Dermis lymphatic vessel endothelial cell (primary cell): ENCODE measurements at places on chromosomes 11 and 22. TPM values are rescaled to one million over a fixed set of nuclear protein-coding genes. Genes with fewer than 3 reads are reported as not detected.

PRDM10 gene
- 3.6 and 4.6 TPM in 2 replicates for total RNA-seq

MUC5B gene
- not detected in 2 replicates for total RNA-seq

ALG8 gene
- total RNA-seq = 16.1 and 22.6 TPM in 2 replicates

HBD gene
- total RNA-seq = not detected in 2 replicates

SERPIND1 gene
- not detected in 2 replicates for total RNA-seq

TYMP gene
- 25.4 and 32.8 TPM in 2 replicates for total RNA-seq

LRRC56 gene
- total RNA-seq = 0.34 and 0.43 TPM in 2 replicates

AMOTL1 gene
- 34.7 and 51.0 TPM in 2 replicates for total RNA-seq

PIH1D2 gene
- total RNA-seq = 0.33 and 0.69 TPM in 2 replicates

BLID gene
- 0.09 and 0.11 TPM in 2 replicates for total RNA-seq

KCTD14 gene
- 0.09 and 0.11 TPM in 2 replicates for total RNA-seq

SLC22A9 gene
- total RNA-seq = not detected in 2 replicates

CDC45 gene
- total RNA-seq = 3.1 and 4.0 TPM in 2 replicates

CRYBA4 gene
- total RNA-seq = 0.22 TPM in 1 of 2 replicates, not detected in the other

STK33 gene
- 0.76 and 1.4 TPM in 2 replicates for total RNA-seq

PLXNB2 gene
- total RNA-seq = 53.4 and 59.0 TPM in 2 replicates

ALDH3B1 gene
- total RNA-seq = 0.52 and 0.87 TPM in 2 replicates

GRIA4 gene
- total RNA-seq = 0.11 TPM in 1 of 2 replicates, not detected in the other

OR51B2 gene
- not detected in 2 replicates for total RNA-seq

RPL3 gene
- 3,720 and 3,923 TPM in 2 replicates for total RNA-seq

TPBGL gene
- total RNA-seq = not detected in 2 replicates

MYO7A gene
- total RNA-seq = 11.4 and 17.3 TPM in 2 replicates

LRP4 gene
- total RNA-seq = 0.54 and 1.1 TPM in 2 replicates

MS4A4E gene
- not detected in 2 replicates for total RNA-seq

USP2 gene
- under 0.01 and 0.26 TPM in 2 replicates for total RNA-seq

HSPB2 gene
- not detected in 2 replicates for total RNA-seq

LBHD1 gene
- 1.8 and 1.9 TPM in 2 replicates for total RNA-seq

BIK gene
- total RNA-seq = 1.6 and 4.1 TPM in 2 replicates

TSSK2 gene
- total RNA-seq = not detected in 2 replicates

F2 gene
- not detected in 2 replicates for total RNA-seq

DNHD1 gene
- total RNA-seq = 1.4 and 2.8 TPM in 2 replicates

FOSL1 gene
- total RNA-seq = 0.76 and 1.5 TPM in 2 replicates

DMC1 gene
- total RNA-seq = 0.76 and 1.1 TPM in 2 replicates

TMEM25 gene
- 11.1 and 11.7 TPM in 2 replicates for total RNA-seq

STX3 gene
- 79.6 and 93.1 TPM in 2 replicates for total RNA-seq

KCNK7 gene
- total RNA-seq = under 0.01 and 0.17 TPM in 2 replicates

ST14 gene
- under 0.01 TPM in 1 of 2 replicates, not detected in the other for total RNA-seq

OR52I2 gene
- not detected in 2 replicates for total RNA-seq

SOX6 gene
- total RNA-seq = under 0.01 TPM in 2 replicates

RAB36 gene
- total RNA-seq = 0.43 and 1.0 TPM in 2 replicates

GLYATL1 gene
- not detected in 2 replicates for total RNA-seq

GPR83 gene
- under 0.01 TPM in 1 of 2 replicates, not detected in the other for total RNA-seq
